ENCODE measurements at places on chromosomes 2 and 18. TPM values are rescaled to one million over a fixed set of nuclear protein-coding genes. Genes with fewer than 3 reads are reported as not detected.
A peak's percentile ranks its signal among the peaks of the same experiment; 100 is the strongest.

GRCh38 chr2:60260639-60261296 is 292.7 kb downstream of the BCL11A start:
- no peak for DNase-seq

DNA sequence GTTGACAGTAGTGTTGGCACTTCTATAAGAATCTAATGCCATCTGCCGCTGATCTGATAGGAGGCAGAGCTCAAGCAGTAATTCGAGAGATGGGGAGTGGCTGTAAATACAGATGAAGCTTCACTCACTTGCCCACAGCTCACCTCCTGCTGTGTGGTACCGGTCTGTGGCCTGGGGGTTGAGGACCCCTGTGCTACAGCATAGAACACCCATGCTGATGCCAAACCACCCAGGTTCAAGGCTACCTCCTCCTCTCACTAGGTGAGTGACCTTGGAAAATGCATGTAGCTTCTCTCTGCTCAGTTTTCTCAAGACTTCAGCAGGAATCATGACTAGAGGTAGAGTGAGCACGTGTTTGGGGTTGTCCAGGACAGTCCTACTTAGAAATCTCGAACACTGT is 263.4 kb downstream of the SH3BP4 start:
- no peak for DNase-seq

GRCh38 chr2:26462511-26463243 is 15.2 kb downstream of the OTOF start:
- no peak for DNase-seq

DNA sequence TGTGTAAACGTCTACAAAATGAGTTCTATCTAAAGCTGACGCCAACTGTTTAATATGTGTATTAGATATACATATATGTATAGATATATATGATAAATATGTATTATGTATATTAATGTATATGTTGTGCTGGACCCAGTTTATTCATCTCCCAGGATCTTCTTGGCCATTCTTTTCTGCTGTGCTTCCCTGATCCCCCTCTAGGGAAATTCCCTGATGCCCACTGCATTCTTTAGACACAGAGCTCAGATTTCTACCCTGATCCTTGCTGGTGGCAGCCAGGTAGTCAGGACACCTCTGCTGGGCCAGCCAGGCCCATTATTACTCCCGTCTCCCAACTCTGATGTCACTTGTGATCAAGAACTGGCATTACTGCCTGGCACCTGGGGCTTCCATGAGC is 292.0 kb downstream of the PTPRM start:
- no peak for DNase-seq

- DNase-seq = no peak
Observed at GRCh38 chr18:45657357-45658335, 42.4 kb downstream of the SLC14A2 start.

- DNase-seq = no peak
Observed at GRCh38 chr2:46381263-46381849, 84.1 kb downstream of the EPAS1 start.

GRCh38 chr2:119548516-119549120 is 4.4 kb downstream of the CFAP221 start:
- no peak for DNase-seq

DNA sequence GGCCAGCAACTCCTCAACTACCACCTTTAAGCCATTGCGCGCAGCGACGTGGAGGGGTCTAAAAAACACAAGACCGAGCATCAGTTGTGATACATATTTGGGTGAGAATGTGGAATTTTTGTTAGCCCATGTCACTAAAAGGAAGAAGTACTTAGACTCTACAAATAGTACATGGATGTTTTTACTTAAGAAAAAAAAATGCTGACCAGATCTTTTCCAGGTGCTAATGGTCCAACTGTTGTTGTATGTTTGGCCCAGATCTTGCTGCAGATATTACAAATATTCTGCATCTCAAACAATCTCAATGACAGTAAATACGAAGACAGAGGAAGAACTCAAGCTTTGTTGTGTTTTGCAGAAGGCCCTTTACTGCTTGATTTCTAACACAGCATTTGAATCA is 67.1 kb upstream of the PGAP1 start:
- DNase-seq = no peak

GRCh38 chr18:29251681-29252080 is 1074.8 kb upstream of the CDH2 start:
- DNase-seq = no peak

DNA sequence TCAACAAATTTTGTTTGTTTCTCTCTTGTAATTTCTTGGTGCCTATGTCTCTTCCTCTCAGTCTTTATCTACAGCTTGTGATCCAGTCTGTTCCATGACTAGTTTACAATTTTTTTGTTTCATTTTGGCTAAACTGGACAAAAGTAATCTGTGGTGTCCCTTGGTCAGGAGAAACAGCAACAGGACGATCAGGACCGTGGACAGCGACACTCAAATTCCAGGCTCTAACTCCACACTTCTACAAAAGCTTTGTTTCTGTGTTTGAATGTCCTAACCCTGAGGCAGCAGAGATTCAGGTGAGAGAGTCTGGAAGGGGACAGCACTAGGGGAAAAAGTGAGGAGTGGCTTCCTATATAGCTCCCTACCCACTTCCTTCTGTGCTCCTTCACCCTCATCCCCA is 593.3 kb upstream of the FANCL start:
- peak; percentile 52 for DNase-seq

DNA sequence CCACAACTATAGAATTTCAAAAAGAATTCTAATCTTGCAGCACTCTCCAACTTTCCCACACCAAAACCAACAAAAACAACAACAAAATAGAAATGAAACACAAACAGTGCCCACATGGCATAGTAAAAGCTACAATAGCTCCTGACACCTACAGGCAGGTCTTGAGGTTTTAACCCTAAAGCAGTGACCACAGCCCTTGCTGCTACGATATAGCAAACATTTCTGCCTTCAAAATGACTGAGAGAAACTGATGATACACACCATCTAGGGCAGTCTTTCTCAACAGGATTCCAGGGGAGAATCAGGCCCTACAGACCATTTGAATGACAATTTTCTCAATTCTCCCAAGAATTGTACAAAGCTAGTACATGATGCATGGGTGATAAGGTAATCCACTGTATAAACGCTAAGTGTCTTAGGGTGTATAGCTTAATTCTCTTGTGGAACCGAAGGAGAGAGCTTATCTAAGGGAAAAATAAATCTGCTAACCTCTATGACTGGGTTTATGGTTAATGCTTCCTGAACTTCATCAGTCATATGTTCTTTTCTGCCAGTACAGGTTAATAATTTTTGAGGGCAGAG is 46.5 kb downstream of the TRAK2 start:
- no peak for DNase-seq

DNA sequence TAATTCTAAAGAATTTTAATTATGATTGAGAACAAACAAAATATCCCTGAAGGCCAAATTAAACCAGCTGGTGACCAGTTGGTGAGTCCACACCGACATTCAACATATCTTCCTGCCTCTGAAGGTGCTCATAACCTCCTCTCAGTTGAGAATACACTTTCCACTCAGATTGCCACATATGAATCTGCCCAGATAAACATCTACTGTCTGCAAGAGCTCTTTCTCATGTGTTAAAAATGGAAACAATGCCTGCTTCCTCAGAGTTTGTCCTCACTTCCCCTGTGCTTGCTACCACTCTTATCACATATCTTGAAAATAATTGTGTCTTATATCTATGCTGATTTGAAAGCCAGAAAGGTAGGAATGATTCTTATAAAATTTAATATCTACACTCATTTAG is 177.7 kb upstream of the GULP1 start:
- no peak for DNase-seq

DNA sequence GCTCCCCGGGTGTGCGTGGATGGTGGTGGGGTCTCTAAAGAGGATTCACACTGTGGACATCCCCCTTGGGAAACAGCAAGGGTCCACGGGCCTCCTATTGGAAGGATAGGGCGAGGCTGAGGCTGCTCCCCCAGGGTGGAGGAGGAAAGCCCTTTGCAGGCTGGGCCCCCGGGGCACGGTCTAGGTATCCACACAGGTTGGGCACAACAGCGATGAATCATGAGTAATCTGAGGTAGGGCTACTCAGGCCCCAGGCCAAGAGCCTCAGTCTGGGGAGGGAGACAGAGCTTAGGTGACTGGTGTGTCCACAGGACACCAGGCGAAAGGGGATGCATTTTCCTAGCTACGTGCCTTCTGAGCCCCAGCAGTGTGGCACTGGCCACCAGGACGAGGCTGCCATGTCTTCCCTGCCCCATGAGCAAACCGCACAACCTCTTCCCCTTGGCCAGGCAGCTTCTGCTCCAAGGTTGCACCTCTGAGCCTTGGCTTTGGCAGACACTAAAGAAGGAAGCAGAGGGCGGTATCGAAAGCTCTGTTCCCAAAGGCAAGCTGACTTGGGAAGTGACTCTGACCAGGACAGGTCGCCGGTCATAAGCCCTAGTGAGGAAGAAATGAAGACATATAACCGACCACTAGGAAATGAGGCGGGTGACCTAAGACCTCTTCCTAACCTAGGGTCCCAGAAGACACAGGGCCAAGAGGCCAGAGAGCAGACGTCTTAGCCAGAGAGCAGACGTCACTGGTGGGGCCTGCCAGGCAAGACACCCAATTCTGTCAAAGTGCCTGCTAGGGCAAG is 14.6 kb upstream of the SEMA4C start:
- no peak for DNase-seq

GRCh38 chr18:21763846-21764646 is 23.5 kb downstream of the MIB1 start:
- no peak for DNase-seq

DNA sequence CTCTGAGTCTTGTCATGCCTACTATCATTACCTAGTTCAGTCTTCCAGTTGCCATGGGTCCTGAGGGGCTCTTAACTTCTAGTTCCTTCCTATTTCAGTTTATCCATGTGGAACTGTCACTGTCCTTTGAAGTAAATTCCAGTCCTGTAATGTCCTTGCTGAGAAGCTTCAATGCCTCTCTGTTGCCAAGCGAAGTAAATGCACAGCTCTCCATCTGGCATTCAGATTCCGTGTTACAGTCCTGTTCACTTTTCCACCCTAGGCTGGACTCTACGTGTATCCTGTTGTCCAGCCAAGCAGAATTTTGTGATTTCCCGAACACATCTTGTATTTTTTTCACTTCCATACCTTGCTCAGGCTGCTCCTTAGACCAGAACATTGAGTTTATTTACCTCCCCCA is 245.3 kb downstream of the BABAM2 start:
- DNase-seq = no peak

DNA sequence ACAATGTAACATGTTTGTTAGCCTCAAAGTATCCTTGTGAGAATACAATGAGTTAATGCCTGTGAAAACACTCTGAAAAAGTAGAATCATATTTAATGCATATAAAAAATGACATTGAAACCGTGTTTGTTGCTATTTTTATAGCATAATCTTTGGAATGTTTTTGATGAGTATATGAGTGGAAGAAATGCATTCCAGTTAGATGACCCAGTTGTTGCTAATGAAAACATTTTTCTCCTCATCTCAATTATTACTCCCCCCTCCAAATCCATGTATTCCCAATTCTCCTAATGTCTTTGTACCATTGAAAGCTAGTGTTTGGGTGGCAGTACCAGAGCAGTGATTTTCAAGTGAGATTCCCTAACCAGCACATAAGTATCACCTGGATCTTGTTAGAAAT is 67.1 kb upstream of the DSEL start:
- no peak for DNase-seq

DNA sequence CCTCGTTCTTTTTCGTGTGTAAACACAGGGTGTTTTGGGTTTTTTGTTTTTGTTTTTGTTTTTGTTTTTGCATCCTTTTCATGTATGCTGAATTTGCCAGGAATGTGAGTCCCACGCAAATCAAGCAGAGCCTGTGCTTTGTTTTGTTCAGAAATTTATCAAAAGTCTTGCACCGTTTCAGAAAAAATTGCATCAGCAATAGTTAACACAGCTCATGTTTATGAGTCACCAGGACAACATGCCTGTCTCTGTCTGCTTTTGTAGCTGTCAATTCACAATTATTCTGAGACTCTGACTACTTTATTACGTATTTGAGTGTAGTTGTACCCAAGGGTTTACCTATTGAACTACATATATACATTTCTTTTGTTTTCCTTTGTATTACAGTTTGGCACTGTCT is 38.3 kb downstream of the MRPL44 start:
- DNase-seq = no peak

- DNase-seq = no peak
Observed at GRCh38 chr18:75531851-75532459, 104.5 kb upstream of the SMIM21 start.

DNA sequence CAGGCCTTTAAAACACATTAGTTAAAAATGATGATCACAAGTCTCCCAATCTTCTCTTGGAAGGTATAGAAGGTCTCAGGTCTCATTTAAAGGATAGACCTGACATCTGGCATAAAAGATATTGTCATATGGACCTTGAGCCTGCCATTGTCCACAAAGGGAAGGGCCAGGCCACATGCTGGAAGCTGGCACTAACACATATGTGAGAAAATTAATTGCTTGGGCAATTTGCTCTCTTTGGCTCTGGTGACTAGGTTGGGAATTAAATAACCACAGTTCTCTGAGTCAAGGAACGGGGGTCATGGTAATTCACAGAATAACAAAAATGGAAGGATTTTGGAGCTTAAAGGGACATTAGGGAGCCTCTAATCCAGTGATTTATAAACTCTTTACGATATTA is 727.3 kb downstream of the BCL11A start:
- no peak for DNase-seq

DNA sequence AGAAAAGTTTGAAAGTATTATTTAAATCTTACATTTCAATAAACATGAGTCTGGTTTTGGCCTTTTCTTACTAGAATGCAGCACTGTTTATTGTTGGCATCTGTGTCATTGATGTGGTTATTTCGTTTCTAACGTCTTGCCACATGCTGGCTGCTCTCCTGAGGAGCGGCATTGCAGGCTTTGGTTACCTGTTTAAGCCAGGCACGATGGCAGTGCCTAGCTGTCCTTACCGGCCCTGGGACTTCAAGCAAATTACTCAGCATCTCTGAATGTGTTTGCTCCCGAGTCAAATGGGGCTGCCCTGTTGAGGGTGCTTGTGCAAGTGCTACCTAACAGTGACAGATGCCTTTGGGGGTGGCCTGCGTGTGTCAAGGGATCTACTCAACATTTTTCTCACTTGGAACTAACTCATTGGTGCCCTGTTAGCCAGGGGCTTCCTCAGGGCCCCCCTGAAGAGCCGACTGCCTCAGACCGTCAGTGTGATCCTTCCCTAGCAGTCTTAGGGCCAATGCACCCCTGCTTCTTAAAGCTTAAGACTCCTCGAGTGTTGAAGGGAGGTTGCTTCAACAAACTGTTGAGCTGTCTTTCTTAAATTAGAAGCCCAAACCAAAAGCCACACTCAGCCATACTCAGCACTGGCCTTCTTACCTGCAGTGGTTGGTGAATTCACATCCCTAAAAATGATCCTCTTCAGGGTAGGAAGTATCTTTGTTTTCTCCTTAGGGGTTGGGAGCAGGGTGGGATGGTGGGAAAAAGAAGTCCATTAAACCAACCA is 151.5 kb downstream of the NCK2 start:
- no peak for DNase-seq

- no peak for DNase-seq
Observed at GRCh38 chr2:7450833-7451190, 533.6 kb downstream of the RNF144A start.

The FBXO48 gene
- 1.8 TPM for polyA plus RNA-seq

The WDR35 gene
- polyA plus RNA-seq = 7.5 TPM

The TXNDC2 gene
- 0.12 TPM for polyA plus RNA-seq

The KYNU gene
- 0.76 TPM for polyA plus RNA-seq
